ENCODE measurements at places on chromosomes 13 and 19. TPM values are rescaled to one million over a fixed set of nuclear protein-coding genes. Genes with fewer than 3 reads are reported as not detected.

COL4A1 gene
- 45.3 TPM for total RNA-seq

WDR88 gene
- total RNA-seq, result not detected

LSR gene
- 25.6 TPM for total RNA-seq

KIR2DL4 gene
- total RNA-seq, result not detected

CGB3 gene
- total RNA-seq, result not detected

MED16 gene
- 32.9 TPM for total RNA-seq

TNFRSF19 gene
- 0.50 TPM for total RNA-seq
